ENCODE measurements at places on chromosomes 5 and 9. TPM values are rescaled to one million over a fixed set of nuclear protein-coding genes. Genes with fewer than 3 reads are reported as not detected.

DNA sequence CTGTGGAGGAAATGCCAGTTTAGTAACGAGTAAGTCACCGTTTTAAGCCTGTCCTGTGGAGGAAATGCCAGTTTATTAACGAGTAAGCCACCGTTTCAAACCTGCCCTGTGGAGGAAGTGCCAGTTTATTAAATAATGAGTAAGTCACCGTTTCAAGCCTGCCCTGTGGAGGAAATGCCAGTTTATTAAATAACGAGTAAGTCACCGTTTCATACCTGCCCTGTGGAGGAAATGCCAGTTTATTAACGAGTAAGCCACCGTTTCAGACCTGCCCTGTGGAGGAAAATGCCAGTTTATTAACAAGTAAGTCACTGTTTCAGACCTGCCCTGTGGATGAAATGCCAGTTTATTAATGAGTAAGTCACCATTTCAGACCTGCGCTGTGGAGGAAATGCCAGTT lies 18.9 kb upstream of the PDCD6 start:
- H3K4me1 ChIP-seq: no peaks in the 10 kb centered on the region
- H3K27me3 ChIP-seq: no peaks in the 10 kb centered on the region
- DNase-seq: no peak
- H3K36me3 ChIP-seq: peaks cover 81% of the 10 kb centered on the region

The SLC34A1 gene
- not detected for total RNA-seq

The SIT1 gene
- 0.83 TPM for total RNA-seq

DNA sequence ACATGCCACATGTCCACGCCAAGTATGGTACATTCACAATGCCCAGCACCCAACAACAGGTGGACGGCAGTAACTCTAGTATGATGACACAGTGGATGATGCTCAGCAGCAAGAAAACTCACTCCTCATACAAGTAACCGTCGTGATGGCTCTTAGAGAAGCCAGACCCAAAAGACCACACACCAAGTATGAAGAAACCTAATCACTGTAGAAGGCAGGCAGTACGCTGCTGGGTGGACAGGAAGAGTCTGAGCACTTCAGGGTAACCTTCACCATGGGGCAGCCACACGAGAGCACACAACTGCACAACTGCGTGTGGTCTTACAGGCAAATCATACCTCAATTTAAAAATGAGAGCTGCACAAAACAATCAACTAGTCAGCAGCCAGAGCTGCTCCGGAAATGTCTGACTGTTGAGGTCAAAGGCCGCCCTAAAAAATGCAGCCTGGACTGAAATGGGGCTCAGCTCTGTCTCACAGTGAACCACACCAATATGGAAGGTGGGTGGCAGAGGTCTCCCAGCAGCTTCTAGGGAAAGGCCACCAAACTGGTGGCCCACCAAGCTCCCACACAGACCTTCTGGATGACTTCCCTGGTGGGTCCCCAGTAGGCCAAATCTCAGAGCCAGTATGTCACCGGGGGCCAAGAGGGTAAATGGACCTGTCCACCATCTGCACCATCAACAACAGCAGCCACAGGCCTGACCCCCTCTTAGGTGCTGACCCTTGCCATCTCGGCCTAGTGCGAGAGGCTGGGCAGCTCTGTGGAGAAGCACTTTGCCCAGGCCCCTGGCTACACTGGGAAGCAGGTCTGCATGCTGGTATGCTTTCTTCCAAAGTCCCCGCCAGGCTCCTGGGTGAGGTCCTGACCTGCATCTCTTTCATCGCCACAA lies 17.8 kb downstream of the BICD2 start:
- no peak for DNase-seq
- H3K4me3 ChIP-seq: no peak overlapping the region
- H3K4me1 ChIP-seq: peaks cover 75% of the 10 kb centered on the region
- H3K27me3 ChIP-seq: no peaks in the 10 kb centered on the region
- peak overlapping the region; percentile 6 for H3K27ac ChIP-seq

- H3K4me3 ChIP-seq: no peak overlapping the region
- H3K36me3 ChIP-seq: peaks cover 10% of the 10 kb centered on the region
- no peaks in the 10 kb centered on the region for H3K27me3 ChIP-seq
- H3K4me1 ChIP-seq: no peaks in the 10 kb centered on the region
- no peak for DNase-seq
Measured at GRCh38 chr5:80810425-80810824, 149.7 kb upstream of the RASGRF2 start.

GRCh38 chr5:55546947-55547346 lies 12.2 kb upstream of the PLPP1 start:
- H3K4me1 ChIP-seq: no peaks in the 10 kb centered on the region
- H3K27ac ChIP-seq: no peak overlapping the region
- DNase-seq: no peak
- H3K27me3 ChIP-seq: no peaks in the 10 kb centered on the region

The PDE6A gene
- total RNA-seq: not detected

The C5orf15 gene
- 21.7 TPM for total RNA-seq

- DNase-seq: peak; percentile 50
- no peaks in the 10 kb centered on the region for H3K36me3 ChIP-seq
- peak overlapping the region; percentile 3 for H3K4me3 ChIP-seq
- H3K27ac ChIP-seq: no peak overlapping the region
Measured at GRCh38 chr5:35248843-35249780, 18.8 kb upstream of the PRLR start.

- peak; percentile 53 for DNase-seq
- no peak overlapping the region for H3K27ac ChIP-seq
- H3K4me3 ChIP-seq: no peak overlapping the region
- H3K27me3 ChIP-seq: peaks cover under 1% of the 10 kb centered on the region
Measured at GRCh38 chr9:119559056-119559455, 189.8 kb upstream of the BRINP1 start.

The MEGF9 gene
- 19.5 TPM for total RNA-seq

GRCh38 chr9:126248680-126249079 lies 77.9 kb upstream of the MVB12B start:
- H3K27ac ChIP-seq: no peak overlapping the region
- H3K4me1 ChIP-seq: no peaks in the 10 kb centered on the region
- H3K27me3 ChIP-seq: no peaks in the 10 kb centered on the region
- no peak overlapping the region for H3K4me3 ChIP-seq
- no peaks in the 10 kb centered on the region for H3K36me3 ChIP-seq
- no peak for DNase-seq

The GNA14 gene
- total RNA-seq: 4.7 TPM

- no peak overlapping the region for H3K4me3 ChIP-seq
- DNase-seq: no peak
- peaks cover 58% of the 10 kb centered on the region for H3K36me3 ChIP-seq
Measured at GRCh38 chr9:127361561-127361960, 35.4 kb upstream of the SLC2A8 start.

The SCGB3A2 gene
- total RNA-seq: not detected

GRCh38 chr9:31347082-31347617 lies 1037.3 kb upstream of the ACO1 start:
- no peak overlapping the region for H3K4me3 ChIP-seq
- H3K27ac ChIP-seq: no peak overlapping the region
- H3K4me1 ChIP-seq: no peaks in the 10 kb centered on the region
- no peaks in the 10 kb centered on the region for H3K27me3 ChIP-seq
- H3K36me3 ChIP-seq: no peaks in the 10 kb centered on the region
- no peak for DNase-seq

- H3K4me1 ChIP-seq: no peaks in the 10 kb centered on the region
- H3K27ac ChIP-seq: no peak overlapping the region
Measured at GRCh38 chr5:174155706-174156105, 110.2 kb downstream of the NSG2 start.

GRCh38 chr9:98521141-98521540 lies 187.6 kb downstream of the GABBR2 start:
- H3K36me3 ChIP-seq: no peaks in the 10 kb centered on the region
- peak; percentile 60 for DNase-seq
- no peaks in the 10 kb centered on the region for H3K27me3 ChIP-seq
- no peak overlapping the region for H3K27ac ChIP-seq

- no peaks in the 10 kb centered on the region for H3K36me3 ChIP-seq
- no peaks in the 10 kb centered on the region for H3K4me1 ChIP-seq
- peak; percentile 85 for DNase-seq
Measured at GRCh38 chr9:98517761-98518160, 191.0 kb downstream of the GABBR2 start.

The FGFR4 gene
- 4.5 TPM for total RNA-seq

GRCh38 chr9:113480612-113481011 lies 17.1 kb downstream of the RGS3 start:
- no peak for DNase-seq
- H3K36me3 ChIP-seq: no peaks in the 10 kb centered on the region
- no peak overlapping the region for H3K27ac ChIP-seq
- H3K4me1 ChIP-seq: peaks cover 77% of the 10 kb centered on the region
- H3K4me3 ChIP-seq: no peak overlapping the region

The SLC6A3 gene
- 0.06 TPM for total RNA-seq

The IFNA21 gene
- total RNA-seq: not detected

The FGD3 gene
- total RNA-seq: 4.8 TPM

DNA sequence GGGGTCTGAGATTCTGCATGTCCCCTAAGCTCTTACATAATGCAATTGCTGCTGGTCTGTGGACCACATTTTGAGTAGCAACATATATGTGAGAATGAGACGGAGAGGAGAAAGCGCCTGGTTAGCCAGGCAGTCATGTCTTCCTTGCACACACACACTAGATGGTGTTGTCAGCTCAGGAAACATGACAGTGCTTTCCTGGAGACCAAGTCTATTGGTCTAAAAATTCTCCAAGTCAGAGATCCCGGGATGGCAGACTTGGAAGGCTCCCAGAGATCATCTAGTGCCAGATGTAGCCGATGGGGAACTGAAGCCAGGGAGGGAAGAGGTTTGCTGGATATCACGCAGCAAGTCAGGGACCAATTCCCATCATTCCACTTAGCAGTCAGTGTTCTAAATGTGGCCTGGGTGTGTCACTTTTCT lies 53.4 kb downstream of the GALNT12 start:
- no peaks in the 10 kb centered on the region for H3K27me3 ChIP-seq
- no peak overlapping the region for H3K4me3 ChIP-seq
- no peaks in the 10 kb centered on the region for H3K36me3 ChIP-seq
- peak; percentile 97 for DNase-seq
- H3K27ac ChIP-seq: peak overlapping the region; percentile 54

DNA sequence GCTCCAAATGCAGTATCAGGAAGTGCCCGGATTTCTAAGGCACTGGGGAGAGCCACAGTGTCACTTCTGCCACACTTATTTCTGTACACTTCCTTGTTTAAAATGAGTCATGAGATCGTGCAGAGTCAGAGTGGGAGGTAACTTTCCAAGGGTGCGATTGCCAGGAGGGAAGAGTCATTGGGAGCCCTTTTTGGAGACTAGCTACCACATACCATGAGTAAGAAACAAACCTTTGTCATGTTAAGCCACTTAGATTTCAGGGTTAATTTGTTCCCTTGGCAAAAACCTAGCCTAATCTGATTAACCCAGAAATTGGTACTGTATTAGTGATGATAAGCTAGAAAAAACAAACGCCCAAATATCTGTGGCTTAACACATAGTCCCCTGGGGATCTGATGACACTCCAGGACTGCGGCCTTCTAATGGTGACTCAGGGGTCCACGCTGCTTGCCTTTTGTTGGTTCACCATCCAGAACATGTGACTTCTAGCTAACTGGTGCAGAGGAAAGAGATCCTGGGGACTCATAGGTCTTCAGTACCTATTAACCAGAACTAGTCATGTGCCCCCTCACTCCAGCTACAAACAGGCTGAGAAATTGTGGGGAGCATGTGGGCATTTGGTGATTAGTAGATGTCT lies 48.6 kb upstream of the TLE1 start:
- H3K27me3 ChIP-seq: no peaks in the 10 kb centered on the region
- no peak overlapping the region for H3K27ac ChIP-seq
- no peak for DNase-seq
- H3K36me3 ChIP-seq: no peaks in the 10 kb centered on the region

GRCh38 chr5:33536802-33537201 lies 96.0 kb downstream of the TARS1 start:
- no peak overlapping the region for H3K27ac ChIP-seq
- peaks cover 10% of the 10 kb centered on the region for H3K4me1 ChIP-seq
- no peaks in the 10 kb centered on the region for H3K36me3 ChIP-seq
- no peaks in the 10 kb centered on the region for H3K27me3 ChIP-seq
- H3K4me3 ChIP-seq: no peak overlapping the region

DNA sequence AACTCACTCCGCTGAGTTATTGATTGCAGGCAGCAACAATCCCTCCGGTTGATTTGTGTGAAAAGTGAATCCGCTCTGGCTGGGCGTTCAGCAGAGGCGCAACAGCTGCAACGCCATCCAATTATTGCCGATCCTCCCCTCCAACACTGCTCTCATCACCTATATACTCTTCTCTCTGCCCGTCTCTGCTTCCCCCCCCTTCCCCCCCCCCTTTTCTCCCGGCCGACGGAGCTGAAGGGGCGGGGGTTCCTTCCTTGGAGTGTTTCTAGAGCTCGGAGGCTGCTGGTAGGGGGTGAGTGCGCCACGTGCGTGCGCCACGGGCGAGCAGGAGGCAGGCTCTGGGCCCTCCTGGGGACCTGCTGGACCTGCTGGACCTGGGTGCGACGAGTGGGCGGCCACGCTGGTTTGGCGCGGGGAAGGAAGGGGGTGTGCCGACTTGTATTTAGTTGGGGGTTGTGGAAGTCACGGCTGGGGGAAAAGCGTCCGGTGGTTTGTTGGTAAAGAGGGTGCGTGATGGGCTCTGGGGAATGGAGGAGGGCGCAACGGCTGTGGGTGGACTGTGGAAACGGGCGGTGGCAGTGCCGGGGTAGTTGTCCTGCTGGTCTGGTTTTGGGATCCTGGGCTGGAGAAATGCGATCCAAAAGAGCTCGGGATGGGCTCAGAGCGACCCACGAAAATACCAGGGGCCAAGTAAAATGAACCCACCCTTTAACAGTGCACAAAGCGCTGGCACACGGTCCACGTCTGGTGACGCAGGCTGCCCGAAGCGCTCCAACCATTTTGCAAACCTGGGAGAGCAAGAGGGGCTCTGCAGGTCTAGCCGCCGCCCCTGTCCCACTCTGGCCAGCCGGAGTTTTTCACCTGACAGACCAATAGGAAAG lies 6.4 kb upstream of the MEF2C start:
- no peak for DNase-seq
- H3K4me1 ChIP-seq: peaks cover 54% of the 10 kb centered on the region
- H3K36me3 ChIP-seq: no peaks in the 10 kb centered on the region
- peak overlapping the region; percentile 70 for H3K4me3 ChIP-seq

DNA sequence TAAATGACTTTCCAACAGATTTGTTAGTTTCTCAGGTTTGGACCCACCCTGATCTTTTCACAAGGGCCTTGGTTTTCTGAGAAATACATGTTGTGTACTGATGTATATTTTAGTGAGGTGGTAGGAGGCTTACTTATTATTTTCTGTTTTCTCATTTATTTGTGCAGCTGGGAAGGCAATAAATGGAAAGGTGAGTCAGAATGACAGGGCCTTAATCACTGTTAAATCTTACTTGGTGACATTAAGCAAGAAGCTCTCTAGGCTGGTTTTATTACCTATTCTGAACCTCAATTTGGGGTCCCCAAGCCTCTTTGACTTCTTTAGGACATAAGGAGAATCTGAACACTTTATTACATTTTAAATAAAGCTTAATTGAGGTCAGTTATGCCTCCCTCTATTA lies 214.0 kb upstream of the DAB2 start:
- H3K4me3 ChIP-seq: no peak overlapping the region
- H3K4me1 ChIP-seq: no peaks in the 10 kb centered on the region
- H3K27ac ChIP-seq: no peak overlapping the region
- DNase-seq: no peak
- no peaks in the 10 kb centered on the region for H3K36me3 ChIP-seq

DNA sequence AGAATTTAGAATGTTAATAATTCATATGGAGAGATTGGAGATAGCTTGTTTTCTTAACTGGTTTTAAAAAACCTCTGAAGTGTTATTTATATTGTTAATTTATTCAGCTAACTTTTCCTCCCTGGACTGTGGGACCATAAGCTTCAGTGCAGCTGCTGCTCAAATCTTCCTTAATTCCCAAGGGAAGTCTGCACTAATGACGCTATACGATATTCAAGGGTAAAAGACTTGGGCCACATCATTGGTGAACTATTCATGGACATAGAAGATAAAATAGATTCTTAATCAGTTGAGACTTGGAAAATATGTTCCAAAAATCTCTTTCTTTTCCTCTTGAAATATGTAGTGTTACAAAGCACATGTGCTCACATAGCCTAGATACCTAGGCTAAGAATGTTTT lies 31.1 kb upstream of the GAS1 start:
- H3K36me3 ChIP-seq: no peaks in the 10 kb centered on the region
- DNase-seq: no peak
- no peaks in the 10 kb centered on the region for H3K27me3 ChIP-seq
- H3K4me3 ChIP-seq: no peak overlapping the region
